ENCODE measurements at places on chromosomes 2 and 18.

- DNase-seq = peak; percentile 87
Measured at GRCh38 chr18:59502274-59503175, 143.5 kb upstream of the LMAN1 start.

GRCh38 chr2:147355706-147356105 lies 489.1 kb upstream of the ACVR2A start:
- no peak for DNase-seq

GRCh38 chr2:170530284-170530745 lies 184.8 kb upstream of the SP5 start:
- peak; percentile 39 for DNase-seq

DNA sequence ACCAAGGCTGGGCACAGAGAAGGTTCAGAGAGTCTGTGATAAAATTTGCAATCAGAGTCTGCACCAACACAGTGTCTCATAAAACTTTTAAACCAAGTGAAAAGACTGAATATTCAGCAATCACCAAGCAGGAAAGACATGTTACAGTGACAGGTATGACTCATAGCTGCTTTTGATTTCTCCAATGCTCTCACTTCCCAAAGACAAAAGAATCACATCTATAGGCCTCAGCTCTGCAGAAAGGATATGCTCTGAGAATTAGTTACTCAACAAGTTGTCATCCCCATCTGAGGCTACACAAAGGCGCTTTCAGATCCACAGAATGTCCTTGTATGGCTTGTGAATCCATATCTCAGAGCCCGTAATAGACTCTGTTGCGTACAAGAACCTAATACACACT lies 92.5 kb downstream of the KCNF1 start:
- DNase-seq = peak; percentile 21

GRCh38 chr2:112006076-112006410 lies 49.0 kb upstream of the TMEM87B start:
- DNase-seq = no peak

GRCh38 chr2:88860421-88861075 lies 169.1 kb downstream of the RPIA start:
- DNase-seq = no peak

- DNase-seq = no peak
Measured at GRCh38 chr2:150627526-150627925, 140.1 kb upstream of the RND3 start.
